Cerebellar nuclear complex (tissue), 1 donor: ENCODE measurements at places on chromosomes 5 and 9.
A peak's percentile ranks its signal among the peaks of the same experiment; 100 is the strongest.

DNA sequence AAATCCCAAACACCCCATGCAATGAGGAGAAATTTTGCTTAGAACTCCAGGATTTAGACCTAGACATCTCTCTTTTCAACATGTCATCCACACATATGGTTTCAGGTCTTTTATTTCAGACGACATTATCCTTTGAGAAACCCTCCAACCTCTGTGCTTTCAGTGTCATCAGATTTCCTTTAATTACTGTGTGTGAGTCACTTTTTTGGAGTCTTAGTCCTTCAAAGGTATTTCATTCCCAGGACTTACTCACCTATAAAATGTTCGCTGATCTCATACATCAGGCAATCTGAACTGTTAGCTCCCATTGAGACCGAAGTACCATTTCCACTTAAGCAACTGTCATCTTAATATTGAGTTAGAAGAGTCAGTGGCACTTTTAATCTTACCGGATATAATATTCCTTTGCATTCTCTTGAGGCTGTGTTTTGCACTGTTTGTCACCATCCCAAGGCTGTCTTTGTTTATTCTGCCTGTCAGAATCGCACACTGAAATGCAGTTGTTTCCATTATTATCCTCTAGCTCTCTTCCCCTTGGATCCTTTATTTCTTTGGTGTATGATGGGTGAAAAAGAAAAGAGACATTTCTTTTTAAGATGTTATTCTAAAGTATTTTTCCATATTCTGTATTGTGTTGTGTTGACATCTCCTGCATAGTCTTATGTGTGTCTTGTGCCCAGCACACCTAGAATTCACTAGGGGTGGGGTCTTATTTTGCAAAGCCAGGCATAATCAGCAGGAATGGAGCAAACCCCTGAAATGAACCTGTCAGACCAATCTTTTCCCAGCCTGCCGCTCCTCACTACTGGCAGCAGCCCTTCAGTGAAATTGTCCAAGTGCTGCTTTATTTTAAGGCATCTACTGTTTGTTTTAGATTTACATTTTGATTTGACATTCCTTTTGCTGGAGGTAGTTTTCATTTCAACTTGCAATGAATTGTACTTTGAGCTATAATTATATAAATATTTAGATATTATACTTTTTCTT lies 155.4 kb downstream of the PAM start:
- no peak for DNase-seq

GRCh38 chr5:62790348-62790747 lies 211.7 kb downstream of the LRRC70 start:
- no peak for DNase-seq

DNA sequence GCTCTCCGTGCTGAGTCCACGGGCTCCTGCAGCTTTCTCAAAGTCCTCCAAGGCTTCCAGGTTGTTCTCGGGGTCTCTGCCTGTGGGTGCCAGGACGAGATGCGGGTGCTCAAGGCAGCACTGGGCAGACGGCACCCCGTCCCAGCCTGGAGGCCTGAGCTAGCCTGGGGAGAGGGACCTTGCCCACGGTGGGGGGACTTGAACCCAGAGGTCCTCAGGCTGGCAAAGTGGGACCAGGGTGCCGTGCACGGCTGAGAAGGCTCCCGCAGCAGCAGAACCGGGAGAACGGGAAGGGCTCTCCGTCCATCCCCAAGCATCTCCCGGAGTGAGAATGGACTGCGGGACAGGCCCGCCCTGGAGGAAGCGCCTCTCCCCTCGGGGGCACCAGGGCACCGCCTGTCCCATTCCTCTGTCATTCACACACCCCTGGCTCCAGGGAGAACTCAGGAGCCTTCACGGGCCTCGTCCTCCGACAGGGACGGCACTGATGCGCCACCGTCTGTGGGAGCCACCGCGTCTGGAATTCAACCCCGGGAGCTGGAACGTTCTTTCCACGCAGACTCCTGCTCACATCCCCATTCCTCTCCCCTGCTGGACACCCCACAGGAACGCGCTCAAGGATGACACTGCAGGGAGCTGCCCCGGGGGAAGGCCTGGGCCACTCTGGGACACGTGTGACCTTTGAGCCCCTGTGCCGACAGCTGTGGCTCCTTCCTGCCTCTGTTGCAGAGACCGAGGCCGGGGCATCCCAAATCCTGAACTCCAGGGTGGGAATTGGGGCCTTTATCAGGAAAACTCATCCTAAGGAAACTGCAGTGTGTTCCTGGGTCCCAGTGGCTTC lies 16.3 kb upstream of the OBP2B start:
- no peak for DNase-seq

DNA sequence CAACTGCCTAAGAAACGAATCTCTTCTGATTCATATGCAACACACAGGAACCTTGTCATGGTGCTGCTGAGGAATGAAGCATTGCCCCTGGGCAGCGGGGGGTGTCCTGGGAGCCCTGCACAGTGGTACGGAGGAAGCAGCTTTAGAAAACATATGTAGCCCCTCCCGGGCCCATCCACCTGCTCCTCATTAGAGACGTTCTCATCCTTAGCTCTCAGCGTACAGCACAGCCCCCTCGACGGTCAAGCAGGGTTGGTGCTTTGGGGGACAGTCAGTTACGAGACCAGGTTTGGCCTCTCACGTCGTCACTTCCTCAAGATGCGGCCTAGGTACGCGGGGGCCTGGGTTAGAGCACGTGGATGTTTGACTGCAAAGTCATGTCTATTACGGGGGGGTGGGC lies 28.4 kb upstream of the LAMC3 start:
- no peak for DNase-seq

DNA sequence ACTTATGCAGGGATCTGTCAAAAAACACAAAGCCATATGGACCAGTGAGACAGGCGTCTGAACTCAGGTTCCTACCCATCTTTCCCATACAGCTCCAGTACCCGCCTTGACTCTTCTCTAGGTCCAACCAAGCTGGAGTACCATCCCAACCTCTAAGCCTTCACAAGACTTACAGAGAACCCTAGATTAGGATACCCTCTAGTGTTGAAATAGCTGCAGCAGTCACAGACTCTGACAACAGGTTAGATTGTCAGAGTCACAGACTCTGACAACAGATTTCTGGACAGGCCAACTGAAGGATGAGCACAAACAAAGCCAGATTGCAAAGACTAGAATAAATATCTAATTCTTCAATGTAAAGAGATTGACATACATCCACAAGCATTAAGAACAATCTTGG lies 266.1 kb downstream of the GRIA1 start:
- DNase-seq = no peak

DNA sequence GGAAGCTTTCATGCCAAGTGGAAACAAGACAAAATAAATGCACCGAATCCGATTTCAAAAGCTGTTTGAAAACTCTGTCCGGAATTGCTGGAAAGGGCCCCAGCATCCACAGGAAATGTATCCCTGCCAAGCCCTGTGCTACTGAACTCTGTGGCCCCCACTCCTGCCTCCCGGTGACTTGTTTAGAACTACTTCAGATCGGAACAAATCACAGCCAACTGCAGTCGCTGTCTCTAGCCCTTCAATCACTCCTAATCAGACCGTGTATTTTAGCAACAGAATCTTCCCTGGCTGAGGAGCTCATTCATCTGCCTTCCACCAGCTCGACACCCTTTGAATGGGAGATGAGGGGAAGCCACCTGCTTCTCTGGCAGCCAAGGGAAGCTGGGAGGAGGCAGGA lies 94.1 kb downstream of the KCNIP1 start:
- no peak for DNase-seq

DNA sequence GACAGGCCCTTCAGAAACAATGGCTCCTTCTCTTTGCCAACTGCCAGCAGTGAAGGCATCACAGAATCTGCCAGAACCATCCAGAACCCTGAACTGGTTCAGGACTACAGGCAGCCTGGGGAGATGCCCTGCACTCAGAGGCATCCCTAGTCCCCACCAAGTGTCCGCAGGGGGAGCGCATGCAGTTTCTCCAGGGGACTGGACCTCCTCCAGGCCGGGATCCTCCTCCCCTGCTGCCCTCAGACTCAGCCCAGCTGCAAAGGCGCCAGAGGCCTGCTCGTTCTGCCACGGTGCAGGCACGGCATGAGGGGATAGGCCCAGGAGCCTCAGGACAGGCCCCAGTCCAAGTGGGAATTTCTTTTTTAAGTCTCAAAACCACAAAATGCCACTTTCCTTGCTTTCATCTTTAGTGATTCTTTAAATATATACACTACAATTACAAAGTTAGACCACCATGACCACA lies 72.0 kb downstream of the SEMA4D start:
- DNase-seq = no peak

DNA sequence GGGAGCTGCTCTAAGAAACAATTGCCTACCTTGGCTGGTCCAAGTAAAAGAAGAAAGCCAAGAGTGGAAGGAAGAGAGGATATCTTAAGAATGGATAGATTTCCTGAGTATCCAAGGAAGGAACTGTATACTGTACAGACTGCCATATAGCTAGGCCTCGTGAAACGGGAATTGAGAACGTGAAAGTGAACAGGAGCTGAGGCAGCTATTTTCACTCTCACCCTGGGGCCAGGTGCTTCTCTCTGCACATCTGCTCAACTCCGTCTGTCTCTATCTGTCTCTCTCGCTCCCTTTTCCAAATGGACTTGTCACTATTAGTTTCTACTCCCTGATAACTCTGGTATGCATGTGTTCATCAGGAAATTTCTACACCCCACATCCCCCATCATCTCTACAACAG lies 35.9 kb upstream of the TESK1 start:
- DNase-seq = no peak

DNA sequence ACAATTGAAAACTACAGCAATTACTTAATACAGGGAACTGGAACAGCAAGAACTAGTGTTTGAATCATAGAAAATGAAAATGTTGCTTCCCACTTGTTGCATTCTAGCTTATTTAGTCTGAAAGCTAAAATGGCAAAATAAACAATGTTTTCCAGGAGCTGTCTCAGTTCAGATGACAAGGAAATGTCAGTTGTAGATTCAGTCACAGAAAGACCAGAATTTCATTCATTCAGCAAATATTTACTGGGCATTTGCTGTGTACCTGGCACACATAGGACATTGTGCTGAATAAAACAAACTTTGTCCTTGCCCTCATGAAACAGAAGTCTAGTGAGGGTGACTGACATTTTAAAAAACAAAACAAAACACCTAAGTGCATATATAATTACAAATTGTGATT lies 41.5 kb downstream of the GCNT4 start:
- no peak for DNase-seq

GRCh38 chr9:117101008-117101407 lies 313.8 kb downstream of the ASTN2 start:
- DNase-seq = no peak

GRCh38 chr9:137676998-137677397 lies 58.2 kb downstream of the EHMT1 start:
- DNase-seq = no peak

- DNase-seq = no peak
These were observed 85.6 kb downstream of the FBXW11 start for GRCh38 chr5:171920765-171921391.

DNA sequence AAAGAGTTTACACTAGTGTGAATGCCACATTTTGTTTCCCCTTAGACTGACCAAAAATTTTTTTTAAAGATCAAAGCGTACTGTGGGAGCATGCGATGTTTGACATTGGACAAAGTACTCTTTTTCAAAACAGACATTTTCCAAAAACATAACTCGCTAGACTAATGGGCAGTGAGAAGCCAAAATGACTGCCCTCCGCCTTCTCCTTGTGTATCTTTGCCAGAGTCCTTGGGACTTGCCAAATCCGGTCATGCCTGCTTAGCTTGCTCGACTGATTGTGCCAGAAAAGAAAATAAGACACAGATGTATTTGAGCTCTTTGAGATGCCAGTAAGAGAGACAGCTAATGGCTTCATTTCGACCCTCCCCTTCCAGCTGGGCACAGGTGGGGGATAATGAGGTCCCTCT lies 157.5 kb downstream of the MAPKAP1 start:
- DNase-seq = peak; percentile 26
